Urothelium cell line (cell line): ENCODE measurements at places on chromosomes 5 and 9.
A peak's percentile ranks its signal among the peaks of the same experiment; 100 is the strongest.

DNA sequence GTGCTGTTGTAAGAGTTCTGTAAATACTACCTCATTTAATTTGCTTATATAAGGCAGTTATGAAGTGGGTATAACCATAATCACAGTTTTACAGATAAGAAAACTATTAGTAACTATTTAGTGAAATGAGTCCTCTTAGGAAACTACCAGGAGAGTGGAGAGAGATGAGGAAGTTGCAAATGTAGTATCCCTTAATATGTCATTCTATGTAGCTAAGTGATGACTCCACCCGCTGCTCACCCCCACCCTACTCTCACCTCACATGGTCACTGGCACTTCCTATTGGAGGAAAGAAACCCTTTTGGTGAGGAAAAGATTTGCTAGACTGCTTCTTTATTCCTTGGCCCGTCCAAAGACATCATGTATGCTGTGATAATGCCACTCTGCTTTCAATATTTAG, 241.8 kb upstream of the SLC24A2 start:
- DNase-seq = no peak

GRCh38 chr9:104286799-104287198, 192.7 kb downstream of the SMC2 start:
- DNase-seq = peak; percentile 34

DNA sequence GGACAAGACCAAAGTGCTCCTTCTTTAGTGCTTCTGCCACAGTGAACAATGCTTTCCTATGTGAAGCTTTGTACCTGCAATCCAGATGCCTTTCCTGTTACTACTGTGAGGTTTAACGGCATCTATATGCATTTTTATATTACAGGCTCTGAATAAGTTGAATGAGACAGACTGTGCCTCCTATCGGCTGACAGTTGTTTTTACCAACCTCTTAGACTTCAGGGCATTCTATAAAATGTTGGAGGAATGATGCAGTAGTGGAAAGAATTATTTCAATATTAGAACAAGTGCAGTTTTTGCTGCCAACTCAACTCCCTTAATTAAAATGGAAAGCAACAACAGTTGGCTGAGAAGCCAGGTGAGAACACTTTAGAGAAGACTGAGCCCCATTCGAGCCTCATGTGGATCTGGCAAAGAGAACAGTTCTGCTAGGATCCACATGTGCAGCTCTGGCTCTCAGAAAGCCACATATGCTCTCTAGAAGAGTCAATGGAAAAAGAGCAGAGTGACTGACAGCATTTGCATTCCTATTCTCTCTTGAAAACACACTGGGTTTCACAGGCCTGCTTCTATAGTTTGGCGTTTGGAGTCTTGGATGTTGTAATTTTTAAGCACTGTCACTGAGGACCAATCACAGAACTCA, 147.5 kb downstream of the LURAP1L start:
- DNase-seq = no peak

GRCh38 chr5:66796305-66797292, 200.4 kb downstream of the MAST4 start:
- DNase-seq = peak; percentile 23

- DNase-seq = no peak
Measured at GRCh38 chr5:150779397-150780186, 1.0 kb downstream of the SMIM3 start.

DNA sequence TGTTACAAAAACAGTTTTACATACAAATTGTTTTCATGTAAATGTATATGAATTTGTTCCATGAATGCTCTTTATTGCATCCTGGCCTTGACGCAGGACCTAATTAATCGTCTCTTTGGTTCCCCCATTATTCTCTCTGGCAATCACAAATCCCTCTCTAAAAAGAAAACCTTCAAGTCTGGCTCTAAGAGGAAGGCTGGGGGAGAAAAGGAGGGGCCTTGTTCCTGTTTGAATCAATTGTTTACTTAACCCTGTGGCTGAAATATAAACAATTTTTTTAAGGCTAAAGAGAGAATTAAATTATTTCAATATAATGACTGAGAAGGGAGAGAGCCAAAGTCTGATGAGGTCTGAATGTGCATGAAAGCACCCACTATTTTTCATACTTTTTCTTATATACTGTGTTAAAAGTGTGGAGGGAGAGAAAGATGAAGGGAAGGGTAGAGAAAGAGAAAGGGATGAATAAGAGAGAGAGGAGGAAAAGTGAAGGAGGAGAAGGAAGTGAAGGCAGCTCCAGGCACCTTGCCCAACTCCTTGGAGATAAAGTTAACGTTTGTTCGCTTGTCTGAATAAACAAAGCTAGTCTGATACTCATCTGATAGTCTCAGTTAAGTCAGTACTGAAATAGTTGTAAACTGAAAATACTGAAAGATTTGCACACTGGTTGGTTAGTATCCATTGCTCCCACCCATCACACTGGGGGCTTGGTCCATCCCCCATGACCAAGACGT, 116.4 kb upstream of the SPDL1 start:
- DNase-seq = no peak

DNA sequence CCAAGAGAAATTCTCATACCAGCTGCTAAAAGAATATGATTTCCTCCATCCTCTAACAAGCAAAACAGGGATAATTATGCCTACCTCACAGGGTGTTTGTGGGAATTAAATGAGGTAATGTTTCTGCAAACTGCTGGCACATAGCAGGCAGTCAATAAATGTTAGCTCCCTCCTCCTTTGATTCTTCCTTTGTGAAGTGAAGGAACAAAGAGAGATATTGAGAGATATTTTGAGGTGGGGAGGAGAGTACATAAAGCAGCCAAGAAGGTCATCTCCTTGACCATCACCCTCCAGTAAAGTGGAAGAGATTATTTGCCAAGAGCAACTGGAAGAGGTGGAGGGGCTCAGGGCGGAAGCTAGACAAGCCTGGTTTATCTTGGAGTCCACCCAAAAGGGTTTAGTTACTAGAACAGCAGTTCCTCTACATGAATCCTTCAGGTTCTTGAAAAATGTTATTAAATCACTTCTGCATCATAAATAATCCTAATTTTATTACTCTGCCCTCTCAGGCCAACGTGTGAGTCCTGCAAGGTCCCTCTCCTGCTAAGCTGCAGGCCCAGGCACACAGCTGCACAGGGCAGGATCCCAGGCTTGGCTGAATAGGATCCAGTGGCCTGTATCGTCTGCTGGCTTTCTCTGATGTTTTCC, 35.0 kb upstream of the TLE1 start:
- DNase-seq = no peak

- DNase-seq = no peak
Measured at GRCh38 chr9:120783602-120784047, 9.6 kb downstream of the FBXW2 start.

- peak; percentile 62 for DNase-seq
Measured at GRCh38 chr5:73591102-73591695, 25.7 kb downstream of the UTP15 start.

DNA sequence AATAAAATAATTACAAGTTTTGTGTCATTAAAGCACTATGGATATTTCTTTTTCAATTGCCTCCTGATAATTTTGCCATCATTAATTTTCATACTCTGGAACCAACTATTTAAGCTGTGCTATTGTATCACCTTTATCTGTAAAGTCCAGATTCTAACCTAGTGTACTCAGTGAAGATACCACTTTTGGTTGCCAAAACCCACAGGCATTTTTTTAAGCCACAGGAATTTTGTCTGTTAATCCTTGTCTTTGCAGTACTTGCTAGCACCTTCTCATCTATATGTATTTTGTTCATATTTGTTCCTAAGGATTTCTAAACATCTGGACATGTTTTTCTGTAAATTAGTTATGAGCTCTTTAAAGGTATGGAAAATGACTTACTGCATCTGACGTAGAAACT, 481.4 kb upstream of the DAB2 start:
- DNase-seq = peak; percentile 71

- DNase-seq = peak; percentile 78
Measured at GRCh38 chr5:777756-778161, 6.8 kb downstream of the ZDHHC11B start.

- DNase-seq = no peak
Measured at GRCh38 chr5:43685252-43685950, 82.4 kb downstream of the NNT start.

GRCh38 chr9:126327006-126327713, 531 bp downstream of the MVB12B start:
- DNase-seq = peak; percentile 65

DNA sequence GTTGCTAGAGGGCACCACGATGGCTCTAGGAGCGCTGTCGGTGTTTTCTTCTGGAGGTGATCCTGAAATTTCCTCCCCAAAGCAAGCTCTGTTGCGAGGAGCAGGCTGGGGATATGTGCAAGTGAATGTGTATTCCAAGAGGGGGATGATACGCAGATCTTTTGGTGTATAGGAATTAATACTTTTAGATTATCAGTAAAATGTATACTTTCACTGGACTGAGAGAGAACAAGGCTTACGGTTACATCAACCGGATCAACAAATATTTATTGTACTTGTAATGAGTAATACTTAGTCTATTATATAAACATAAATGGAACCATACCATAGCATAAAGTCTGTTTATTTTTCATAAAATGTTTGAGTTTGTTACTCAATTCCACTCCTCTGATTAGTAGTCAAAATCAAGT, 632 bp upstream of the PRKAA1 start:
- DNase-seq = no peak

- DNase-seq = no peak
Measured at GRCh38 chr5:134209477-134210245, 16.2 kb downstream of the PPP2CA start.

GRCh38 chr5:119071561-119071995, 691 bp downstream of the DMXL1 start:
- no peak for DNase-seq

GRCh38 chr9:134897584-134898170, 17.1 kb downstream of the FCN2 start:
- DNase-seq = no peak

- DNase-seq = no peak
Measured at GRCh38 chr5:38086777-38087176, 171.6 kb upstream of the EGFLAM start.

GRCh38 chr5:111574311-111574710, 62.0 kb upstream of the STARD4 start:
- DNase-seq = no peak

- DNase-seq = no peak
Measured at GRCh38 chr5:1867114-1867814, 15.5 kb downstream of the IRX4 start.

GRCh38 chr5:67032921-67033664, 163.5 kb downstream of the CD180 start:
- DNase-seq = no peak

- DNase-seq = no peak
Measured at GRCh38 chr5:148842161-148842560, 15.8 kb downstream of the ADRB2 start.

DNA sequence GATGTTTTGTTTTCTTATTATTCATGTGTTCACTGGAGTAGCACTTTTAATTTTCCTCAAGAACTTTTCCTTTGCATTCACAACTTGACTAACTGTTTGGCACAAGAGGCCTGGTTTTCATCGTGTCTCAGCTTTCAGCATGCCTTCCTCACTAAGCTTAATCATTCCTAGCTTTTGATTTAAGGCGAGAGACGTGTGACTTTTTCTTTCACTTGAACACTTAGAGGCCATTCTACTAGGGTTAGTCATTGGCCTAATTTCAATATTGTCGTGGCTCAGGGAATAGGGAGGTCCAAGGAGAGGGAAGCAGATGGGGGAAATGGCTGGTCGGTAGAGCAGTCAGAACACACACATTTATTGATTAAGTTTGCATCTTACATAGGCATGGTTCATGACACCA, 94.0 kb downstream of the ZNF462 start:
- DNase-seq = no peak

DNA sequence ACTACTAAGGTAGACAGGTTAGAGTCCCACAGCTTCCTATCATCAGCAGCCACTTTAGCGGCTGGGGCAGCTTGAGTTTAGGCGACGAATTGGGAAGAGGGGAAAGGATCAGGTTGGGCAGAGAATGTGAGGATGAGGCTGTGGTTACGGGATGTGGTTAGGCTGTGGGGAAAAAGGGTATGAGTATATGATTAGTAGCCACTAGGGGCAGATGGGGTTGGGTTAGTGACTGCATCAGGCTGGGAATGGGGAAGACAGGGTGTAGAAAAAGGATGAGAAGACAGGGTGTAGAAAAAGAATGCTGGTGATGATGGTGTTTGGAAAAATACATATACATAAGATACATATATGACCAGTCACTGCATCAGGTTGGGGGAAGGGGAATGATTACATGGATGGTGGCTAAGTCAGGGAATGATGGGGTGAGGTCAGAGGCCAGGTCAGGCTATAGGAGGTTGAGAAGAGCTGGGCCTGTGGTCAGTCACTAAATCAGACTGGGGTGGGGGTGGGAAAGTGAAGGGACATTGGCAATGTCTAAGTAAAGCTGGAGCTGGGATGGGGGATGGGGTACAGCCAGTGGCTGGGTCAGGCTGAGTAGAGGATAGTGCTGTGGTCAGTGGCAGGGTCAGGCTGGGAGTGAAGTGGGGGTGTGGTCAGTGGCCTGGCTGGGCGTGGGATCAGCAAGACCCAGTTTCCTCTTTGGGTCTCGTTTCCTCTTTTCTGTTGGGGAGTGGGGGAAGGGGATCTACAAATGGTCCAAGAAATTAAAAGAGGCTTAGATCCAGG, 2.1 kb downstream of the TLN1 start:
- DNase-seq = peak; percentile 85

DNA sequence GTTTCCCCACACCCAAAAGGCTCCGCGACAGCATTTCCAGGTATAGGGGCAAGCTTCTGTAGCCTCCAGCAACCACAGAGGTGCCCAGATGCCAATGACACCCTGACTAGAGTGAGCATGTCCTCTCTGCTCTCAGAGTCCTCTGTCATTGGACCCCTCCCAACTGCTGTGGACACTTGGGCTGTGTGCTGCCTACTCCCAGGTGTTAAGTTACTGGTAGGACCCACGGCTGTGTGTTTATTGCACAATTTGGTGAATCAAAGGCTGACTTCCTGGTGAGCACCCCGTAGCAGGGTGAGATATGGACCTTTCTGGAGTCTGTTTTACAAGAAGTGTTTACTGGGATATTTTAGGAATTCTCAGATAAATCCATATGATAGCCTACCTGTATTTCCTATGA, 36.0 kb downstream of the SH3GL2 start:
- DNase-seq = peak; percentile 7

- DNase-seq = no peak
Measured at GRCh38 chr5:31706186-31706585, 67.3 kb downstream of the PDZD2 start.

DNA sequence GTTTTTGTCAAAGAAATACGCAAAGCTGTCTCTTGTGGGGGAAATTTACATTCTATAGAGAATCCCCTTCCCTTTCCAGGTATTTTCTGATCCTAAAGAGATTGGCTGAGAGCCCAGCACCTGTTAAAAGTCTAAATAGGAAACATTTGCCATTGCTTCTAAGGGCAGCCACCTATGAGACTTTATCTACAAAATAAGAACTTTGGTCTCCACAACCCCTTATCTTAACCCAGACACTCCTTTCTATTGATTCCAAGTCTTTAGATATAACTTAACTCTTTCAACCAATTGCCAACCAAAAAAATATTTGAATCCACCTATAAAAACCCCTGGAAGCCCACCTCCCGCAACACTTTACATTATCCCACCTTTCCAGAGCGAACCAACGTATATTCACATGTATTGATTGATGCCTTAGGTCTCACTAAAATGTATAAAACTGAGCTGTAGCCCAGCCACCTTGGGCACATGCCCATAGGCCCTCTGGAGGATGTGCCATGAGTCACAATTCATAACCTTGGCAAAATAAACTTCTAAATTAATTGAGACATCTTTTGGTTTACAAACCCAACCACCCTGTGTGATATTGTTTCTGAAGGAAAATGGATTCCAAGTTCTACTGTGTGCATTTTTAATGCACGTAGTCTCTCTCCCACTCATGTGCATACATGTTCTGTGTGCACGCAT, 211.4 kb downstream of the GAS1 start:
- no peak for DNase-seq
